GM10248 (cell line): ENCODE measurements at places on chromosomes 5 and 9.

DNA sequence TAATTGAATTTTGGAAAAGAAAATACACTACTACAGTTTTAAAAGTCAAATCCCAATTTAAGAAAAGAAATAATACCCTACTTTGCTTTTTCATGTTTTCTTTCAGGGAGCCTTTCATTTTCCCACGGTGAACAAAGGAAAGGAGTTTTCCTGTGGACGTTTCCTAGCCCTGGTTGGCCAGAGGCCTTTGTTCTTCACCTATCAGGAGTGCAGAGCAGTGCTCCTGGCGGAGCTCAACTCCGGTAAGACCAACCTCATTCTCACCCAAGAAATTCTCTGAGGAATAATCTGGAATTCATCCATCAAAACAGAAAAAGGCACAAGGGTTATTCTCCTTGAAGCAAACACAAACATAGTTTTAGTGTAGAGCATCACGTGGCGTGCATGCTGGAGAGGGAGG, 248.9 kb downstream of the ADGRV1 start:
- DNase-seq = no peak

GRCh38 chr9:123776708-123777537, 153.0 kb downstream of the DENND1A start:
- DNase-seq = no peak

DNA sequence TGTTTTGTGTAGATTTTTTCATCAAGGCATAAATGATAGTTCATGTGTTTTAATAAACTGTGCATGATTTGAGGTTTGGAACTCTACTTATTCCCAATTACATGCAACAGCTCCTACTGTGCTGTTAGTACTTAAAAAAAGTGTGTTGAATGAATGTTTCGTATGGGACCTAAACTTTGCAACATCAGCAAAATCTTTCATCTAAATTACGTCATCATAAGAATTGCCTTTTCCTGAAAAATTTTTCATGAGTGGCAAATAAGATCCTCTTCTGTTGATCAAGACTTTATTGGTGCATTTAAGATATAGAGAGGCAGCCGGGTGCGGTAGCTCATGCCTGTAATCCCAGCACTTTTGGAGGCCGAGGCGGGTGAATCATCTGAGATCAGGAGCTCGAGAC, 826.1 kb downstream of the SEMA5A start:
- no peak for DNase-seq

- no peak for DNase-seq
These were observed 1.3 kb downstream of the SPATA31E1 start for GRCh38 chr9:87883990-87884389.

DNA sequence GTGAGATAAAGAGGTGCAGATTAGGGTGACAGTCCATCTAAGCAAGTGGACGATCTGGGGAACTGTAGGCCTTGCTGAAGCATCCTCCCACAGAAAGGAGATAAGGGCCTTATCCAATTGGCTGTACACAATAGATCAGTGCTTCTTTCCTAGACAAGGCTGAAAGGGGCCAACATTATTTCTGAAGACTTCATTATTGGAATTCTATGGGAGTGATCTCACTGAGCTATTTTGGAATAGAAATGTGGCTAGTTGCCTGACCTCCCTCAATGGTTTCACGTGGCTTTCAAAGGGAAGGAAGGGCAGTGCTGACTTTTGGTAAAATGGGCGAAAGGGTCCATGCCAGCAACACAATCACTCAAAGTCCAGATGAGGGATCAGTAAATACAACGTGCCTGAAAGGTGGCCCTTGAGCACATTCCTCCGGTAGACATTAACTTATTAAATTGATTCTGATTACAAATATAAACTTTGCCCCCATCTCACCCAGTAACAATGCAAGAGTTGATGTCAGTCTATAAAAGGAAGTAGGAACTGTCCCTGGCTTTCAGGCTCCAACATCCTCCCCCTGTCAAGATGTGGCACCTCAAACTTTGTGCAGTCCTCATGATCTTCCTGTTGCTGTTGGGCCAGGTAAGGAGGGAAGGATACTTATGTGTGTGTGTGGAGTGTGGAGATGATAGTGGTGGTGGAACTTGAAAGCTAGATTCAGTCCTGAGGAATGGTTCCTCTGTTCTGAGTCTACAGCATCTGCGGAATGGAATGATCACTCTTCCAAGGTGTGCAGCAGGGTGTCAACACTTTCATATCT, at the start of gene LEAP2:
LEAP2 (plus strand) TSS at position 550 of the 811 bp plus-strand sequence; CDS start at position 577, 27 bp downstream.
- no peak for DNase-seq

GRCh38 chr9:12972608-12973589, 198.1 kb downstream of the LURAP1L start:
- DNase-seq = no peak
